ENCODE measurements at places on chromosomes 12 and 14.
A peak's percentile ranks its signal among the peaks of the same experiment; 100 is the strongest.

- DNase-seq = no peak
Observed at GRCh38 chr12:77965790-77966189, 135.1 kb downstream of the NAV3 start.

DNA sequence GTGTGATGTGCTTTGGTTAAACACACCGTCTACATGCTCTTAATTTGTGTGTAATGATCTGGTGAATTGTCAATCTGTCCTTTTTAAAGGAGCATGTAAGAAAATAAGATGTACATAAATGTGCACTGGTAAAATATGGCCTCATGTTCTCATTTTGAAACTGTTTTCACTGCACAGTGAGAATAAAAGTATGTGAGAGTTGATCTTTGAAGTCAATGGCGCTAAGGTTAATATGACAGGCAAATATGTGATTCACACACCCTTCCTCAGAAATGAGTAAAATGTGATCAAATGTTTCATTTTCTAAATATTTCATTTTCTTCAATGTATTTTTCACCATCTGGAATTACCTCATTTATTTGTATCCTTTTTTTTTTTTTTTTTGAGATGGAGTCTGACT lies 8.3 kb upstream of the RNU6-7 start:
- no peak for DNase-seq

DNA sequence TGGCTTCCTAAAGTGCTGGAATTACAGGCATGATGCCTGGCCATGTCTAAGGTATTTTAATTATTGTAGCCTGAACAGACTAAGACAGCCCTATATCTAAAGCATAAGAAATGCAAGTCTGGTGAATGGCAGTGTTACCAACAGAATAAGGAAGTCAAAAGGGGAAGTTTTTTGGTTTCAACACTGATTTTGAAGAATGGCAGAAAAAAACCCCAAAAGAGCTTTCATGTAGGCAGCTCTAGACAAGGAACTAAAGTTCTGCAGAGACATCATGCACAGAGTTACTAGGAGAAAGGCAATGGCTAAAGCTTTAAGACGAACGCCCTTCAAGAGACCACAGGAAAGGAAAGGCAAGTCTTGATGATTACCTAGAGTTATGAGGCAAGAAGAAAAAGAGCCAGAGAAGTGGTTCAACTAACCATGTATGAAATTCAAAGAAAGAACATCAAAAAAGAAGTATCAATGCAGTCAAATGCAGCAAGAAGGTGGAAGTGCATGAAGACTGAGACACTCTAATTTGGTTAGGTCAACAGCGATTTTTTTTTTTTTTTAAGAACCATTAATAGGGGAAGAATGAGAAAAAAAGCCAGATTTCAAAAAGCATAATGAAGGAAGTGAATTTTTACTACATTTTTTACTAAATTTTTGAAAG lies 50.8 kb downstream of the RPS6KA5 start:
- DNase-seq = no peak

GRCh38 chr12:1705774-1706631 lies 15.1 kb downstream of the ADIPOR2 start:
- no peak for DNase-seq

GRCh38 chr14:97442363-97442762 lies 645.2 kb downstream of the VRK1 start:
- no peak for DNase-seq

- no peak for DNase-seq
Observed at GRCh38 chr12:109818905-109819500, 14.2 kb downstream of the TRPV4 start.

- no peak for DNase-seq
Observed at GRCh38 chr12:68159681-68160304, at the start of gene IFNG. IFNG (minus strand) TSS chr12:68159740; CDS start chr12:68159615, 125 bp downstream.

GRCh38 chr12:6386491-6386890 lies 2.5 kb downstream of the LTBR start:
- no peak for DNase-seq

DNA sequence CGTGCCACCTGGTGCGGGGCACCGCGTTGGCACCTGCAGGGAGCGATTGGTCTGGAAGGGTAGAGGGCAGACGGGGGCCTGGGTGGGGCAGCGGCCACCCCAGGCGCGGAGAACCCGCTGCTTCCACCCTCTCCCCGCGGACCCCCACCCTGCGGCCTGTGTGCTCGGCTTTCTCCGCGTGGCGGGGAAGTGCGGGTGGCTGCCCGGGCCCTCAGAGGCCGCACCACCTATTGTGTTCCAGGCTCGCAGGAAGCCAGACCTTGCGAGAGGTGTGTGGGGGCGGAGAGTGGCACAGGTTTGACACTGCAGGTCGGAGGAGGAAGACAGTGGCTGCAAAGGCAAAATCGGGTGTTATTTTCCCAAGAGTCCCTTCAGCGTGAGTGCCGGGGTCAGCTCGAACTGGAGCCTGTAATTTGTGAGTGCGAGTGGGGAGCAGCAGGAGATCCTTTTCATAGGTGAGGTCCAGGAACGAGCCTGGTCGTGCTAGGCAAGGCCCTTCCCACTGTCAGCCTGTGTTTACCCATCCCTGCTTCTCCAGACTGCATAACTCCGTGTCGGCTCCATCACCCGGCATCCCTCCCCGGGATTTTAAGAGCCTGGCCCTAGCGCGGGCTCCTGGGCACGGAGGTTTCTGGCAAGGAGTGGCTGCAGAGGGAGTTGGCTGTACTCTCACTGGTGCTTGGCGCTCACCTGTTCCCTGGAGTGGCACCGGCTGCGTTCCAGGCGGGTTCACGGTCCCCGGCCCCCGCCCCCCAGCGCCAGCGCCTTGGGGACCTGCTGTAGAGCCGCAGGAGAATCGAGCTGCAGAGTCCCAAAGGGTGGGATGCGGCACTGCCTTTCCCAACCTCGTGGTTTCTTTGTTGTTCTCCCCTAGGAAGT lies 935 bp downstream of the TBC1D30 start:
- no peak for DNase-seq

DNA sequence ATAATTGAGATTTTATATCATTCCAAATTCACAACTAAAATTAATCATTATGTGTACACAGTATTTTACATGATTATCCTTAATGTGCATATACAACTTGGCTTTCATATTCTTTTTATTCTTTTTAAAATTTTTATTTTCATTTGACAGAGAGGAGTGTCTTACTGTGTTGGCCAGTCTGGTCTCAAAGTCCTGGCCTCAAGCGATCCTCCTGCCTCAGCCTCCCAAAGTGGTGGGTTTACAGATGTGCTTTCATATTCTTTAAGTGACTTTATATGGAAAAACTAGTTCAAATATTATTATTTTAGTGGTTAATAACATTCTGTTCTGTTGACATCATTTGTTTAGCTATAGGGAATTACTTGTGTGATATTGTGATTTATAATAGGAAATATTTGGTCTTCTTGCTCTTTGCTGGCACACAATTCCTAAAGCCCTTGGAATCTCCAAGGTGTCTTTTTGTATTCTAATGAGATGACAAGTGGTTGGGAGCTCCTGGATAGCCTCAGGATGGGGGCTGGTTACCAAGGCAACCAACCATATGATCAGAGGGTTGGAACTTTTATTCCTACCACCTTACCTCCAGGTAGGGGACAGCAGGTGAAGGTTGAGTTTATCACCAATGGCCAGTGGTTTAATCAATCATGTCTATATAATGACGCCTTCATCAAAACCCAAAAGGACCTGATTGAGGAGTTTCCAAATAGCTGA lies 16.0 kb upstream of the ZNF410 start:
- no peak for DNase-seq

GRCh38 chr12:3743803-3744202 lies 9.1 kb downstream of the CRACR2A start:
- DNase-seq = no peak

GRCh38 chr14:103126873-103127304 lies 3.6 kb downstream of the TNFAIP2 start:
- DNase-seq = no peak

GRCh38 chr14:99357151-99357915 lies 85.3 kb upstream of the BCL11B start:
- no peak for DNase-seq

- DNase-seq = no peak
Observed at GRCh38 chr14:61535458-61535857, 159.9 kb upstream of the HIF1A start.

DNA sequence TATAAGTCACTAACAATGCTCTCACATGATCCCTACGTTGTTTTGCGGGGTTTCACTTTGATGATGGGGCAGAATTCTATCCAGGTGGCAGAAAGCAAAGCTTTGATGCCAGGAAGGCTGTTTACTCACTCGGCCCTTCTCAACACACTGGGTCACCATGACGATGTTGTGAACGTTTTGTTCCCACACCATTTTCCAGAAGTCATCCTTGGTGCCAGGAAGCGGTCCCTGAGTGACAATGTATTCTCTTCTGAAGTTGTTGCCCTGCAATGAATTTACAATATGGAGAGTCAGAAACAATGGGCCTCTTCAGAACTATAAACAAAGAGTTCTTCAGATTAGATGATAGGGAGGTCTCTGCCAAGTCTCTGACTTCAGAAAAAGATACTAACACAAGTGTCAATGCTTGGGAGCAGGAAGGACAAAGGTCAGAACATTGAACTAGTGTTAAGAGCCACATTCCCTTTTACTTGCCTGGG lies 101.3 kb downstream of the PTPRB start:
- DNase-seq = no peak

GRCh38 chr12:115672086-115672485 lies 605.4 kb downstream of the MED13L start:
- no peak for DNase-seq

- no peak for DNase-seq
Observed at GRCh38 chr12:116200812-116201211, 76.7 kb downstream of the MED13L start.

DNA sequence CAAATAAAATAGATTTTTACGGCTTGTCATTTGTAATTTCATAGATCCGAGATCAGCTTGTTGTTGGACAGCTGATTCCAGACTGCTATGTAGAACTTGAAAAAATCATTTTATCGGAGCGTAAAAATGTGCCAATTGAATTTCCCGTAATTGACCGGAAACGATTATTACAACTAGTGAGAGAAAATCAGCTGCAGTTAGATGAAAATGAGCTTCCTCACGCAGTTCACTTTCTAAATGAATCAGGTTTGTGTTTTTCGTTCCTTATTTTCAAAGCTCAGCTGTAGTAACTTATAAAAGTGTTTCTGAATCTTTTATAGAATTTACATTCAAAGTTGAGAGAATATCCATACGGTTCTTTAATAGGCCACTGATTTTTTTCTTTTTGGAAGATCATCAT lies 89.1 kb downstream of the LRRK2 start:
- DNase-seq = no peak

DNA sequence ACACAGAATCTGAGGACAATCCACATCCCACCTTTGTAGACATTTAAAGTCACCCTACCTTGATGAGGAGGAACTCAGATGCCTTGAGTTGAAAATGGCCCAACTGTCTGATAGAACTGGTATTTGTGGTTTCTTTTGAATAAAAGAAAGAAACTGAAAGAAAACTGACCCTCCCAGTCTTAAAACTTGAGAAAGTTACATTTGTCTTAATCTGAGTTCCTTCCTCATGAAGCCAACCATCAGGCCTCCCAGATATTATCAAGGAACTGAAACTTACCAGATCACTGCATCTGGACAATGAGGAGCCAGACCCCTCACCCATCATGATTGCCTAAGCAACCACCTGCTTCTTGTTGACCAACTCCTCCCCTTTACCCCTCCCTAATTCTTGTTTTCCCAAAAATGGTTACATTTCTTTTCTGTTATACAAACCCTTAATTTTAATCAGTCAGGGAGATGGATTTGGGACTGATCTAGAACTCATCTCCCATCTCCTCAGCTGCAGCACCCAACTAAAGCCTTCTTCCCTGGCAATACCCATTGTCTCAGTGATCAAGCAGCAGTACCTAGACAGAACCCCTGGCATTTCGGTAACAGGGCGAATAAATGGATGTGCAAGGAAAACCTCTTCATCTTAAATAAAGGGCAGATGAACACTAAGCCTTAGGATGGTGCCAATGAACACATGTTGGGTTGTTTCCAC lies 72.0 kb upstream of the RESF1 start:
- DNase-seq = no peak

- DNase-seq = peak; percentile 56
Observed at GRCh38 chr12:93773122-93773871, 96.1 kb downstream of the CRADD start.

DNA sequence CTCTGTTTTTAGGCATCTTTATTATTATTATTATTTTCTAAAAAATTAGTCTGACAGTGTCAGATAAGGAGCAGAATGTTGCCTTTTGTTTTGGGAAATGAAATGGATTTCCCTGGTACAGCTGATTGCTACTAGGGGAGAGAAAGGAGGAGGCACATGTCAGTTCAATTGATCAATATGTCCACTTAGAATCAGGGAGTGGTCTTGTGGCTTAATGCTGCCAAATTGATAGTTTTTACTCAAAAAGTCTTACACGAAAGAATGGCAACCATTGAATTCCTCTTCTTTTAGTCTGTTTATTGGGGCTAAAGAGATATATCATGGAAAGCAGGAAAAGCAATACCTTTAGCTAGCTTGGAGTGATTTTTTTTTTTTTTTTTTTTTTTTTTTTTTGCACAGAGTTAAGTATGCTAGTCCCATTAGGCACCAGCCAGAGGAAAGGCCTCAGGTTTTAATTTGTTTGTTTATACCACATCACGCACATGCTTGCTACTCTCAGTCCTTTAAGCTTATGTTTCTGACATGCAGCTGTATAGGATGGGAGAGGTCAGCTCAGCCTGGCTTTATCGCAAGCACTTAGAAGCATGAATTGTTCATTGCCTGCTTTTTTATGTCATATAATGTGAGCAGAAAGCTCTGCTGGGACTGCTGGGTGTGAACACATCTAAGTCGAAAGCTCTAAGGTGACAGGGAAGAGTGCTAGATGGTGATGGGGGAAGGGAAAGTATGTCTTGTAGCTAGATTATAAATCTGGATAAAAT lies 1.4 kb downstream of the AKAP6 start:
- DNase-seq = no peak

DNA sequence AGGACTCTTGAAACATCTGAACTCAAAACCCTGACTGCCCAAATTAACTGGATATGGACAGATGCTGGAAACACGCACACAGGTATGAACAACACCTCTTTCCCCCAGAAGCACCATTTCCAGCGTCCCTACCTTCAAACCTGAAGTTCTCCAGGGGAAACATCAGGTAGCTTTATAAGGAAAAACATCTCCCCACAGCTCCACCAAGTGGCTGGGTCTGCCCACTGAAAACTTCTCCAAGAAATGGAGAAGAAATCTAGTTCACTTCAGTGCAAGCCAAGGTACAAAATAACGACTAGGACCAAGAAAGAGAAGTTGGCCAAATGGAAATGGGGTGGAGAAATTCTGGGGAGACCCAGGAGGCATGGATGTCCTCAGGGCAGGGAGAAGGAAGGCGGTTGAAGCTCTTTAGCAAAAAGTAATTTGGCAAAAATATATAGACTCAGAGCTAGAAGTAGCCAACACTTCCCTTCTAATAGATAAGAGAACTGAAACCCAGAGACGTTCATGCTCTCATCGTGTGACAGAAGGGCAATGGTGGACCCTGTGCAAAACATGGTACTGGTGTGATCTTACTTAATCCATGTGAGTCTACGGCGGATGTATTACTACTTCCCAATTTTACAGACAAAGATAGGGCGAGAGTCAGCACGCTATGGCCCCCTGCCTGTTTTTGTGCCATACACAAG lies 10.5 kb upstream of the NUAK1 start:
- no peak for DNase-seq
